ENCODE measurements at places on chromosomes 12 and 14.
A peak's percentile ranks its signal among the peaks of the same experiment; 100 is the strongest.

DNA sequence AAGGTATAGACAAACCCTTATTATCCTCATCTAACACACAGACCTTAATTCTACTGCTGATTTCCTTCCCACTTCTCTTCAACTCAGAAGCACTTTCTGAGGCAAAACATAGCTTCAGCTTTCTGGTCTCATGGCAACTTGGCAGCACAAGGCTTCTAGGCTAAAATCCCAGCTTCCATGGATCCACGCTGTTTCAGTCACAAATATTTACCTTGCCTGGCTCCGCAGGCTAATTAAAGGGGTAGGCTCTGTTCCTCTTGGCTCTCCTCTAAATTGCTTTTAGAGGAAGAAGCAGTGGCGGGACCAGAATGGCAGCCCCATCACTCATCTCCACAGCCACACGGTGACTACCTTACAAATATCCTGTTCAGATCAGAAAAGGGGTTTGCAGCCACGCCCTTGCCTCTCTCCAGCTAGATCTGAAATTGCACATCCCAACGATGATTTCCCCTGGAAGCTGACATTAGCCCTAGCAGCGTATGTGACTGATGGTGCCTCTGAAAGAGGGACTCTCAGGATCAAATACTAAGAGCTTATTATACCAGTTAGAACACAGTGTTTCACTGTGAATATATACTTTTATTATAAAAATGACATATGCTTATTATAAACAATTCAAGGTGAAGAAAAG lies 221.5 kb upstream of the NUDT4 start:
- DNase-seq: no peak

GRCh38 chr14:94649543-94650443 lies 37.6 kb downstream of the SERPINA3 start:
- no peak for DNase-seq

- no peak for DNase-seq
These were observed 33.5 kb downstream of the KIF26A start for GRCh38 chr14:104171895-104172294.

DNA sequence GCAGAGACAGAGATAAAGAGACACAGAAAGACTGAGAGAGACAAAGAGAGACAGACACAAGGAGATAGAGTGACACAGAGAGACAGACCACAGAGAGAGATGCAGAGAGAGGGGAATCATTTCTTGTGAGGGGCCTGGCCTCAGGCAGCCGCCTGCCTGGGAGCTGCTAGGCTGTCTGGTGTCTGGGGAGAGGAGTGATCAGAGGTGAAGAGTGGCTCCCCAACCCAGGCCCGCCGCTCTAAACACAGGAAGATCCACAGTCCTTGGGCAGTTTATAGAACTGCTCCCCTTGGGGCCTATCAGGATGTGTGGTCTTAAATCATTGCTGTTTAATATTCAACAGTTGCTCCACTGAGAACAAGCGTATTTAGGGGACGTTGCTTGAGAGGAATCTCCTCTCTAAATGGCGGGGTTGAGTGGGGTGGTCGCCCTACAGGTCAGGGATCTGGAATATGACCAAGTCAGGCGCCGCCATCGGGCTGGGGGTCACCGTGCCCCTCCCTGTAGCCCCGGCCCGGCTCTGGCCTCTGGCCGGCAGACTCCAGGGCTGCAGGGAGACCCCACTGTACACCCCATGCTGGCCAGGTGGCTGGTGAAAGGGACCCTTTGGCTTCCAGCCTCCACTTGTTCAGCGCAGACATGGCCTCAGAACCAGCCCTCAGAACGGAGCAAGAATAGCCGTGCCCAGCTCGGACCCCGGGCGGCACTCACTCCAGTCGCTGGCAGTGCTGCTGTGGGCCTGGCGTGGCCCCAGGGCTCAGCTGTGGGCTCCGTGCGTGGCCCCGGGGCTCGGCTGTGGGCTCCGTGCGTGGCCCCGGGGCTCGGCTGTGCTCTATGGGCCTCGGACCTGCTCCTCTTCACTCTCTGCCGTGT lies 89.4 kb downstream of the GALNT9 start:
- no peak for DNase-seq

- DNase-seq: peak; percentile 12
These were observed 129.0 kb downstream of the RFLNA start for GRCh38 chr12:124423761-124424515.

DNA sequence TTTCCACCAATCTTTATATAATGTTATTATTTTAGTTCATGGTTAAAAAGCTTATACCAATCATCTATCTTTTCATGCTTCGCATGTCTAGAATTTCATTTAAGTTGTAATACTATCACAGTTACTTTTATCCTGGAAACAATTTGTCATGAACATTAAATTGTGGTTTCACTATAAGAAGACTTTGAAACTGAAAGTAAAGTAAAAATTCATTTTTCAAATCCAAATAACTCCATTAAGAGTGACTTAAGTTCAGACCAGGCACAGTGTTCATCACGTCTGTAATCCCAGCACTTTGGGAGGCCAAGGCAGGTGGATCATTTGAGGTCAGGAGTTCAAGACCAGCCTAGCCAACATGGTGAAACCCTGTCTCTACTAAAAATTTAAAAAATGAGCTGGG lies 12.4 kb downstream of the ESR2 start:
- DNase-seq: no peak

GRCh38 chr12:92952394-92952793 lies 23.3 kb upstream of the EEA1 start:
- no peak for DNase-seq

- no peak for DNase-seq
These were observed 24.9 kb upstream of the FRMD6 start for GRCh38 chr14:51626788-51627187.

DNA sequence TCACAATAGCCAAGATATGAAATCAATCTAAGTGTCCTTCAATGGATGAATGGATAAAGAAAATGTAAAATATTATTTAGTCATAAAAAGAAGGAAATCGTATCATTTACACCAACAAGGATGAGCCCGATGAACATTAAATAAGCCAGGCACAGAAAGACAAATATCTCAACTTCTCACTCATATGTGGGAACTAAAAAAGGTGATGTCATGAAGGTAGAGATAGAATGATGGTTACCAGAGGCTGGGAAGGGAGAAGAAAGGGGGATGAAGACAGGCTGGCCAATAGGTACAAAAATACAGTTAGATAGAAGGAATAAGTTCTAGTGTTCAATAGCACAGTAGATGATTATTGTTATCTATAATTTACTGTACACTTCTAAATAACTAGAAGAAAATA lies 94.9 kb upstream of the RAP1B start:
- DNase-seq: no peak

GRCh38 chr12:90280033-90280432 lies 571.4 kb upstream of the ATP2B1 start:
- no peak for DNase-seq

DNA sequence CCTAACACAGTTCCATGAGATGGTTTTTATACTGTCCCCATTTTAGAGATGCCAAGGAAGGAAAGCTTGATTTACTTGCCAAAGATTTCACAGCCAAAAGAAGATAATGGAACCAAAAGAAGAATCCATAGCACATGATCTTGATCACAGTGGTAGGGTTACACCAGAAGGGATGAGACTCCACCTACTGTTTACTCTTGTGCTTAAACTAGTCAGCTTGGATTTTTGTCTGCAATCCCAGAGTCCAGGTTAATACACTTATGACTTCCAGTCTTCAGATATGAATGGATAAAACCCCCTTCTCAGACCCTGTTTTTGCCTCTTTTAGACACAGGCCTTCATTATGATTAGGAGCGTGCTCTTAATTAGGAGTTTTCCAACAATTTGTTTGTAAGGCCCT lies 454.2 kb downstream of the AEBP2 start:
- no peak for DNase-seq

- DNase-seq: no peak
These were observed 105.9 kb downstream of the ETV6 start for GRCh38 chr12:11755302-11755930.

GRCh38 chr12:19014240-19014639 lies 115.3 kb upstream of the PLEKHA5 start:
- DNase-seq: no peak

DNA sequence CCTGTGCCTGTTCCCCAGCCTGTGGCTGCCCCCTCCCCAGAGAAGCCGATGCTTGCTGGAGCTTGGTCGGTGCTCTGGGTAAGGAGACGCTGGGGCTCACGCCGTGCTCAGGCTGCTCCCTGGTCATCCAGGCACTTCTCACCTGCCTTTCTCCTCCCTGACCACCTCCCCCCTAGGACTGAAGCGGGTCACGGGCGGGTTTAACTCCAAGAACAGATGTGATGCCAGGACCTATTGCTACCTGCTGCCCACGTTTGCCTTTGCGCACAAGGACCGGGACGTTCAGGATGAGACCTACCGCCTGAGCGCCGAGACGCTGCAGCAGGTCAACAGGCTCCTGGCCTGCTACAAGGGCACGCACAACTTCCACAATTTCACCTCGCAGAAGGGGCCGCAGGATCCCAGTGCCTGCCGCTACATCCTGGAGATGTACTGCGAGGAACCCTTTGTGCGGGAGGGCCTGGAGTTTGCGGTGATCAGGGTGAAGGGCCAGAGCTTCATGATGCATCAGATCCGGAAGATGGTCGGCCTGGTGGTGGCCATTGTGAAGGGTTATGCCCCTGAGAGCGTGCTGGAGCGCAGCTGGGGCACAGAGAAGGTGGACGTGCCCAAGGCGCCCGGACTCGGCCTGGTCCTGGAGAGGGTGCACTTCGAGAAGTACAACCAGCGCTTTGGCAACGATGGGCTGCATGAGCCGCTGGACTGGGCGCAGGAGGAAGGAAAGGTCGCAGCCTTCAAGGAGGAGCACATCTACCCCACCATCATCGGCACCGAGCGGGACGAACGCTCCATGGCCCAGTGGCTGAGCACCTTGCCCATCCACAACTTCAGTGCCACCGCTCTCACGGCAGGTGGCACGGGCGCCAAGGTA lies 8.4 kb upstream of the EP400 start:
- DNase-seq: no peak

- DNase-seq: no peak
These were observed 851 bp downstream of the YLPM1 start for GRCh38 chr14:74763803-74764531.

- no peak for DNase-seq
These were observed 161.3 kb downstream of the CPNE8 start for GRCh38 chr12:38744041-38744440.

DNA sequence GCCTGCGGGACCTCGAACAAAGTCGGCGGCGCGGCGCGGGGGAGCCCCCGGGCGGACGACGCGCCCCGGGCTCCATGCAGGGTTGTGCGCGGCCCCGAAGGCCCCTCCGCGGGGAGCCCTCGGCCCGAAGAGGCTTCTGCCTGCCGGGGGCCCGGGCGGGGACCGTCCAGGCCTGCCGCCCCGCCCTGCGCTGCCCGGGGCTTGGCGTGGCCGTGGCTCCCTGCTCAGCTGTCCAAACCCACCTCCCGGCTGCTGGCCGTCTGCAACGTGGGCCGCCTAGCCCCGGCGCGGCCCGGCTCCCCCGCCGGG lies 670 bp downstream of the DYRK2 start:
- DNase-seq: no peak

DNA sequence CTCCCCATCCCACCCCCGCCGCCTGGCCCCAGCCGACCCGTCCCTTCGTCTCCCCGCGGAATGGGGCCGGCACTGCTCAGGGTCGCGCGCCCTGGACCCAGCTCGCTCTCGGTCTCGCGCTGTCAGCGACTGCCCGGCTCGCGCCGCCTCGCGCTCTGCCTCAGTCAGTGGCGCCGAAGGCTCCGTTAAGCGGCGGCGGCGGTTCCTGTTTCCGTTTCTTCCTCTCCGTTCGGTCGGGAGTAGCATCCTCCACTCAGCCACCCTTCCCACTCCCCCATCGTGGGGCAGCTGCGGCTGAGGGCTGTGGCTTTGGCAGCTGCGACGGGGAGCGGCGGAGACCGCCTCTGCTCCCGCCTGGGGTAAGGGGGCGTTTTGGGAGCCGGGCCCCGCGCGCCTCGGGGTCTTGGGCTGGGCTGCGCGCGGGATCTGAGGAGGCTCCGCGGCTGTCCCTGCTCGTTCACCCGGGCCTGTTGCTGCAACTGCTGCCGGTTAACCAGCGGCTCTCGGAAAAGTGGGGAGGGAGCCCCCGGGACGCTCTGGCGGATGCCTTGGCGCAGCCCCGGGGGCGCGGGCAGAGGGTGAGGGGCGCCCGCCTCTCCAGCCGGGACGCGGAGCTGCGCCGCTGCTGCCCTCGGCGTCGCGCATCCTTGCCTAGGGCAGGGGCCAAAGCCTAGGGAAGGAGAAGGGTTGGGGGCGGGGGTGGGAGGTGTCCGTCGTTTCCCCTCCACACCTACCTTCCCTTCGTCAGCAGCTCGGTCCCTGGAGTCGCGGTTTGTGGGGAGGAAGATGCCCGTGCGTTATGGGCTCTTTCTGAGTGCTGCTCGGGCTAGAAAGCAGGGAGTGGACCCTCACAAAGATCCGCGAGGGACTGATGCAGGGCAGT lies 567 bp downstream of the FUT8 start:
- peak; percentile 1 for DNase-seq

DNA sequence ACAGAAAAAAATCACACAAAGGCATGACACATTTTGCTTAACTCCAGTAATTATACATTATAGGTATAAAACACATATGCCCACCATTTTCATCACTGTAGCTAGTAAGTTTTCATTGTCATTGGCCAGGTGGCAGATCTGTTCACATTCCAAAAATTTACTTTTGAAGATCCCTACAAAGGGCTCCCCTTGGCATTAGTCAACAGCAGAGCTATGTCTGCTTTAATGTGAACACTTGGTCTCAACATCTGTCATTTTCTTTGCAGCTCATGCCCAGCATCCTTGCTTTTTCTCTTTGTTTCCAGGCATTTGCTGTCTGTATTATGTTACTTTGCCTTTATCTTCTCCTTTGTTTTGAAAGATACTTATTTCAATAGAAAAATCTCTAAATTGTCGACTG lies 519.1 kb upstream of the FOXG1 start:
- DNase-seq: no peak

- DNase-seq: peak; percentile 22
These were observed at the start of gene ITPK1 for GRCh38 chr14:93115821-93116675. Gene ITPK1 (minus strand): TSS chr14:93115925. CDS start chr14:93115163, 762 bp downstream.

GRCh38 chr12:132813443-132813842 lies 15.2 kb downstream of the GOLGA3 start:
- DNase-seq: no peak

DNA sequence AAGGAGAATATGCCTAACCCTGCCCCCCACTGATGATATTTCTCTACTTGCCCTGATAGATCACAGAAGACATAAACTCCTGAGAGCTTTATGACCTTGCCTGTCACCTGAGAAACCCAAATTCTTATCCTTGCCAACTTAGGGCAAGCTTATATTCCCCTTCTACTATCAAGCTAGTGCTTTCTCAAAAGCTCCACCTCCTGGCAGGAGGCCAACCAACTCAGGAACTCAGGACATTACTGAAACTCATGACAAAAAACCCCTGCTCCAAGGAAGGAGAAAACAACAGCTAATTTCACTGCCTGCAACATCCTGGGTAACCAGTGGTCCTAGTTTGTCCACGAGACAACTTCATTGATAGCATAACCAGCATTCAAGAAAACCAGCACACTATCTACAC lies 60.9 kb upstream of the FSCB start:
- no peak for DNase-seq
